Naive thymus-derived CD4-positive, alpha-beta T cell (primary cell): ENCODE measurements at places on chromosomes 6 and 20.

GRCh38 chr6:169804427-169804826, 53.0 kb downstream of the ERMARD start:
- no peak for DNase-seq

GRCh38 chr20:39878809-39879208, 810.2 kb downstream of the MAFB start:
- no peak for DNase-seq

GRCh38 chr6:12233693-12234571, 56.2 kb upstream of the EDN1 start:
- DNase-seq, result peak; percentile 28

GRCh38 chr6:145882121-145882531, 67.5 kb upstream of the FBXO30 start:
- no peak for DNase-seq
